ENCODE measurements at places on chromosomes 2 and 18.

DNA sequence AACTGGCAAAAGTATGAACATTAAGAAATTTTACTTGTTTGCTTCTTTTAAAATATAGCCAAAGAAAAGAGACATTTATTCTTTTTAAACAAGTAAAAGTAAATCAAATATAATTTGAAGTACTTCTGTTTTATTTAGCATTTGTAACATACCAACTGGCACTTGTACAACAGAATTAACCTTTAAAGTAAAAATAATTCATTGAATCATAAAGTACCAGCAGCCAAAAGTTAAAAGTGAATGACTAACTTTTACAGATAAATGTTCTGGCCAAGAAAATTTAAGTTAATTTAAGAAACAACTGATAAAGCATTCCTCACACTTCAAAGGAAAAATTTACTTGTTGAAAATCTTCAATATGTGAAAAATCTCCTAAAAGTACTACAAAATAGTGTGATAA, 23.8 kb downstream of the RTTN start:
- DNase-seq: no peak

- DNase-seq: no peak
These were observed 64.3 kb downstream of the ACKR3 start for GRCh38 chr2:236633775-236634560.

- no peak for DNase-seq
These were observed 269.2 kb downstream of the XIRP2 start for GRCh38 chr2:167157523-167157922.

DNA sequence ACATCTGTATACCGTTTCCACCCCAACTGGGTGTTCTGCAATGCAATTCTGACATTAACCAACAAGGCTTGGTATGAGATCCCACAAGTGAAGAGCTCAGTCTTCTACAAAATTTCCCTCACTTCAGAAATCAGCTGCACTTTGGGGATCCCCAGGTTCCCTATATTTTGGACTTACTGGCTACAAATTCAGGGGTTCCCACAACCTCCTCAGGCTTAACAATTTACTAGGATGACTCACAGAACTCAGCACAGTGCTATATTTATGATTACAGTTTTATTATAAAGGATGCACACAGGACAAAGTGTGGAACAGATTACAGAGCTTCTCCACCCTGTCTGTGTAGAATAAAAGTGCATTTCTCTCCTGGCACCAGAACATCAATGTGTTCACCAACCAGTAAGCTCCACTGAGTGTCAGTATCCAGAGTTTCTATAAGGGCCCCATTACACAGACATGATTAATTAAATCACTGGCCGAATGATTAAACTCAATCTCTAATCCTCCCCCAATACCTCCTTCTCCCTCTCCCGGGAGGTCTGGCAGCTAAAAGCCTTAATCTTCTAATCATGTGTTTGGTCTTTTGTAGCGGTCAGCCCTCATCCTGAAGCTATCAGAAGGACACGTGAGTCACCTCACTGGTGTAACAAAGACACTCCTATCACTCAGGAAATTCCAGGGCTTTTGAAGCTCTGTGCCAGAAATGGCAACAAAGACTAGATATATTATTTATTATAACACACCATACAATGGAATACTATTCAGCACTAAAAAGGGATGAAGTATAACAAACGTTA, 84.6 kb downstream of the SLC66A3 start:
- DNase-seq: no peak

DNA sequence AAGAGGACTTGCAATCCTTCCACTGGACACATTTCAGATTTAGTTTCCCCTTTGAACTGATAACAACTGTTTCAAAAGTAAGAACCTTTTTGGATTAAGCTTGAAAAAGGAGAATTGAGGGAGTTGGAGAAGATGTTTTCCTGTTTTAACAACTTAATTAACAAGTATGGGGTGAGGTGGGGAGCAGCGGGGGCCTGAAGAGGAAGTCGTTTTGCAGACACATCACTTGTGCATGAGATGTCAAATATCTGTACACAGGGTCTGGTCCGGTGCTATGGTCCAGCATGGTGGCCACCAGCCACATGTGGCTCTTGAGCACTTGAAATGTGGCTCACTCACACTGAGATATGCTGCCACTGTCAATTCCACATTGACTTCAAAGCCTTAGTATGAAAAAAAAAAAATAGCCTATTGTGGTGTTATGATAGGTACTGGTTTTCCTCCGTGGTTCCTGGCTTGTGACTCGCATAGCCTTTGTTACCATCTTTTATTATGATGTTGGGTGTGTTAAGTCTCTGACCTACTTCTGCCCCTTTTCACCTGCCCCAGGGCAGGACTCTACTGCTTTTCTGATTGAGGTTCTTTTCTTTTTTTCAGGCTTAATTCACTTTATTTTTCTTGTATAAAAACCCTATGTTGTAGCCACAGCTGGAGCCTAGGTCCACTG, 205.5 kb downstream of the BCL2 start:
- no peak for DNase-seq

DNA sequence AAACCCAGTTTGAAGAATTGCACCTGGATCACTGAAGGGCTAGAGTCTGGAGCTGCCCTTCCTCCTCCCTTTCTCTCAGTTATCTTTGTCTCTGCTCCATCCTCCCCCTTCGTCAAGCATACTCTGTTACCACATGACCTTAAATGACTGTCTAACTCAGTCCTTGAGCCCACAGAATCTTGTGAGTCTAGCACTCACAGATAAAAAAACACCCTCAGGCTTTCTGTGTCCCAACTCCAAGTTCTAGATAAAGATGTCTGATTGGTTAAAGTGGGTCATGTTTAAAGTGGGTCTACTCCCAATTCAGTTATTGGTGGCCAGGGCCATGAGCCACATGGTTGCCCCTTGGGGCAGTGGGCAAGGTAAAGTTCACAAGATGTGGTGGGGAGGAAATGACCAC, 53.5 kb upstream of the CYP1B1 start:
- no peak for DNase-seq

DNA sequence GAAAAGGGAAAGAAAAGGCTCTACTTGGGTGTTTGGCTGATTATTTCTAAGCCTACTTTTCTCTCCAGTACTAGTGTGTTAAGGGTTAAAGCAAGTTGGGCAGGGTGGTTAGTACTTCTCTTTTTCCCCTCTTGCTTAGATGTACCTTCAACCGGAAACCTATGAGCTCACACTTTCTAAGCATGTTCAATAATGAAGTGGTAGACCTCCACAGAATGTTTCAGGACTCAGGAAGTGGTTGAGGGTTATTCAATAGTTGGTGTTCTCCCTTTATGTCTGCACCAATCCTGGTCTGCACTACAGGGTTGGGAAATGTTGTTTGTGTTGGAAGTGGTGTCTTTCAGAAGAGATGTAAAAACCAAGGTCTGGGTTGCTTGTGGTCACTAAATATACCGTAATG, 137.1 kb downstream of the ZEB2 start:
- no peak for DNase-seq

DNA sequence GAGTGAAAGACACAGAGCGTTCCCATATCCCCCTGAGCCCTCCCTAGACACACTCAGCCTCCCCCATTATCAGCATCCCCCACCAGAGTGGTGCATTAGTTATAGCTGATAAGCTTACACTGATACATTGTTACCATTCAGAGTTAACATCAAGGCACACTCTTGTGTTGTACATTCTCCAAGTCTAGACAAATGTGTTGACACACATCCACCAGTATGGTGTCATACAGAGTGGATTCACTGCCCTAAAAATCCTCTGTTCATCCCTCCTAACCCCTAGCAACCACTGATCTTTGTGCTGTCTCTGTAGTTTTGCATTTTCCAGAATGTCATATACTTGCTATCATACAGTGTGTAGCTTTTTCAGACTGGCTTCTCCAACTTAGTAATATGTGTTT, 78.0 kb upstream of the RPL31 start:
- DNase-seq: no peak

GRCh38 chr2:120564213-120565094, 171.2 kb upstream of the GLI2 start:
- no peak for DNase-seq

GRCh38 chr2:207048416-207048815, 109.1 kb downstream of the CPO start:
- no peak for DNase-seq

DNA sequence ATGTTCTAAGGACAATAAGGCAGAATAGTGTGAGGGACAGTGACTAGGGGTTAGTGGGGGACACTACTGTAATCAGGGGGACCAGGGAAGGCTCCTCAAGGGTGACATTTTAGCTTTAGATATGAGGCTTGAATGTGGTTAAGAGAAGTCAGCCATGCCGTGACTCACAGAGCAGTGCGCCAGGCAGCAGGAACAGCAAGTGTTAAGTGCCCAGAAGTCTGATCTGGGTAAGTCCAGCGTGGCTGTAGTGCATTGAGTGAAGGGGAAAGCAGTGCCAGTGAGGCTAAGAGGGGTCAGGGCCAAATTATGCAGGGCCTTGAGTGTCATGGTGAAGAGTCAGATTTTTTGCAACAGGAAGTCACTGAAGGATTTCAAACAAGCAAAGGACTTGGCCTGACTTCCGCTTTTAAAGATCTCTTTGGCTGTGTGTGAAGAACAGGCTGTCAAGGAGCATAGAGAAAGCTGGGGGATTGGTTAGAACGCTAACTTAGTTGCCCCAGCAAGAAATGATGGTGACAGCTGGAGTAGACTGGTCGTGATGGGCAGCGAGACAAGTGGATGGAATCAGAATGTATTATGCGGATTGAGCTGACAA, 151.5 kb downstream of the MSH2 start:
- no peak for DNase-seq

GRCh38 chr18:78244779-78245178, 734.8 kb upstream of the SALL3 start:
- DNase-seq: no peak

GRCh38 chr2:39228413-39229209, 15.2 kb downstream of the CDKL4 start:
- no peak for DNase-seq

DNA sequence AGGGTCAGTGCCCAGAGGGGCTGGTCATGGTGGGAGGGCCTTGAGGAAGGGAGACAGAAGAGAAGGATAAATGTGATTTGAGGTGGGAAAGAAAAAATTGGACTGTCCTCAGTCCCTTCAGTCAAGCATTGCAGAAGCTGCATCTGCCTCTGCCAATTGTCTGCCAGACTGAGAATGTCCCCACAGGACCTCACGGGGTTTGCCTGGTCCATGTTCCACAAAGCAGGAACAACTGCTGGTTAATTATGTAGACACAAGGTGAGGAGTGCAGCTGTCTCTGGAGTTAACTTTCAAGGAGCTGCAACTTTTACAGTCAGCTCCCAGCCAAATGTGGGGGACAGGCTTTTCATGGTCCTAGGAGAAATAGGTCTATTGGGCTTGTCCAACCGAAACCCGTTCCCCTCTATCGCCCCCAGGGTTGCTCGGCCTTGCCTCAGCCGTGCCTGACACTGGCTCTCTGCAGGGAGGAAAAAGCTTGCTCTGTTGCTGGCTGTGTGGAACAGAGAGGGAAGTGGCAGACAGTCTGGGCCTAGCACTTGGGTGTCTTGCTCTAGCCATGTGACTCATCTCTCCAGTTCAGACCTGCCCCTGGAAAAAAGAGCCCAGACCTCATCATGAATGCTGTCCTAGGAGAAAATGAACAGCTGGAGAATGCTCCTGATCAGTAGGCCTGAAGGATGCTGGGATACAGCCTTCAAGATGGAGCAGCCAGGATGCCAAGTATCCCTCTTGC, 31.1 kb upstream of the PAX8 start:
- DNase-seq: no peak

DNA sequence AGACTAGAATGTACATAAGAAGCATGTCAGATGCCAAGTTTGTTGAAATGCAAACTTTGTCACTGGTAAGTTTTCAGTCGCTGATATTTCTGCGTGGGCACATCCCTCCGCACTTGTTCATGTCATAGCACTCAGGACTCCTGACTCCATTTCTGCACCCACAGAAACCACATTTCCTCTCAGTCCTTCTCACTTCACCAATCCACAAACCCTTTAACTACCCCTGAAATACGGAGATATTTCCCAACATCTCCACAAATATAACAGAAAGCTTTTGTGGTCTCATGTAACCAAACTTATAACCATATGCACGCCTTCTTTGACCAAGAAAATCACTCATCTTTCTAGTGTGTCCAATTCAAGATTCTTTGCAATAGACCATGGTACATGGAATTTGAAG, 276.9 kb upstream of the ERBB4 start:
- DNase-seq: no peak

DNA sequence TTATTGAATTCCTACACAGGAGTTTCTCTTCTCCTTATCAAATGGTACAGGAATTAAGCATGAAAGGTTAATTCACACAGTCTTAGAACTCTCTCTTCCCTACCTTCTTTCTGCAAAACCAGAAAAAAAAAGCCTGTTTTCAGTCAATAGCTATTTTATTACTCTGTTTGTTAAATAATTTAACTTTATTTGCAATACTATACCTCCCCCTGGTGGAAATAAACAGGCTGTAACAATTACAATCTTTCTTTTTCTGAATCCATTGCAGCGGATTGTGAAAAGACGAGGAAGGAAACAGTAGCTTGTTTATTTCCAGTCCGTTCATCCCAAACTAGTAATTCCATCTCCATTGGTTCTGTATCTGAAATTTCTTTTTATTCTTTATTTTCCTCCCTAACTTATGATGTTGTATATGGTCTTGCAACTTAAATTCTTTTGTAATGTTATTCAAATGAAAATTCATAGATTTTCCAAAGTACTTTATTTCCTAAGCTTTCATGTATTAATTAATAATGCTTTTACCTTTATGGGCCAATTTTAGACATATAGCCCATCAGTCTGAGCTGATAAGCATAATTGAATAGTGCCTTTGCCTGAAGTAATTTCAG, 165.2 kb downstream of the SH3BP4 start:
- no peak for DNase-seq

- DNase-seq: no peak
These were observed 10.4 kb upstream of the KCNE4 start for GRCh38 chr2:223041527-223042109.

DNA sequence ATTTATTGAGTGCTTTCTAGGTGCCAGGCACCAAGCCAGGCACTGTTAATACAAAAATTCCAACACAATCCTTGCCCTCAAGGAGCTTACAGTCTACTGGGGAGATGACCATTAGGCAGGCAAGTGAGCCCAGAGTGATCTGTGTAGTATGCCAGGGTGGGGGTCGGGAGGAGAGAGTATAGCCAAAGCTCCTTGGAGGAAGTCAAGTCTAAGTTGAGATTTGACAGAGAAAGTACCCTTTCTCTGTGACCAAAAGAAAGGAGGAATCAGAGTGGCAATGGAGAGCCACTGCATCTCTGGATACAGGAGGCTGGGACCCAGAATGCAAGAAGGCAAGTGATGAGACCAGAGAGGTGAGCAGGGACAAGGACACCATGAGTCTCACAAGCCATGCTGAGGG, 7.5 kb downstream of the ANKRD53 start:
- no peak for DNase-seq

- DNase-seq: no peak
These were observed 112.7 kb upstream of the NPAS2 start for GRCh38 chr2:100707016-100707947.

- no peak for DNase-seq
These were observed 650 bp upstream of the AFG3L2 start for GRCh38 chr18:12377556-12378197.

DNA sequence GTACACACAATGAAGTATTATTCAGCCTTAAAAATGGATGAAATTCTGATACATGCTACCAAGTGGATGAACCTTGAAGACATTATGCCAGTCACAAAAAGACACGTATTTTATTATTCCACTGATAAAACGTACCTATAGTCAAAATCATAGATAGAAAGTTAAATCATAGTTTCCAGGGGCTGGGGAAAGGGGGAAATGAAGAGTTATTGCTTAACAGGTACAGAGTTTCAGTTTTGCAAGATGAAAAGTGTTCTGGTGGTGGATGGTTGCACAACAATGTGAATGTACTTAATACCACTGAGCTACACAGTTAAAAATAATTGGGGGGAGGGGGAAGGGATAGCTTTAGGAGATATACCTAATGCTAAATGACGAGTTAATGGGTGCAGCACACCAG, 279.0 kb upstream of the STON1 start:
- no peak for DNase-seq

Data from stimulated activated CD8-positive, alpha-beta memory T cell treated with anti-CD3 and anti-CD28 coated beads, Interleukin-7, amount 100 ng/mL, for 1 hour (primary cell).